ENCODE measurements at places on chromosomes 1 and 21.
A peak's percentile ranks its signal among the peaks of the same experiment; 100 is the strongest.

DNA sequence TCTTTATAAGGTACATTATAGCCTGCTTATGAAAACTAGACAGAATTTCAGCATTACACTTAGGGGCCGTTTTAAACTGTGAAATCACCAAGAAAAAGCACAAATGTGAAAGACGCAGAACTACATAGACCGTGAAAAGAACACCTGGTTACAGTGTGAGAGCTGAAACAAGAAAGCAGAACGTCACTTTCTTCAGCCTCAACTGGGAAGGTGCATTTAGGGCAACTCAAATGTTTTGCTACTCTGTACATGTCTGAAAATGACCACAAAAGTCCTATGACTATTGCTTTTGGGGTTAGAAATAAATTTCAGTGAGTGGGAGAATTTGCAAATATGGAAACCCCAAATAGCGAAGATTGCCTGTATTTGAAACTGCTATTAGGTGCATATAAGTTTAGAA, 268.7 kb downstream of the OLFM3 start:
- no peaks in the 10 kb centered on the region for H3K27me3 ChIP-seq
- H3K27ac ChIP-seq, result no peak overlapping the region
- DNase-seq, result no peak
- no peak overlapping the region for H3K4me3 ChIP-seq

DNA sequence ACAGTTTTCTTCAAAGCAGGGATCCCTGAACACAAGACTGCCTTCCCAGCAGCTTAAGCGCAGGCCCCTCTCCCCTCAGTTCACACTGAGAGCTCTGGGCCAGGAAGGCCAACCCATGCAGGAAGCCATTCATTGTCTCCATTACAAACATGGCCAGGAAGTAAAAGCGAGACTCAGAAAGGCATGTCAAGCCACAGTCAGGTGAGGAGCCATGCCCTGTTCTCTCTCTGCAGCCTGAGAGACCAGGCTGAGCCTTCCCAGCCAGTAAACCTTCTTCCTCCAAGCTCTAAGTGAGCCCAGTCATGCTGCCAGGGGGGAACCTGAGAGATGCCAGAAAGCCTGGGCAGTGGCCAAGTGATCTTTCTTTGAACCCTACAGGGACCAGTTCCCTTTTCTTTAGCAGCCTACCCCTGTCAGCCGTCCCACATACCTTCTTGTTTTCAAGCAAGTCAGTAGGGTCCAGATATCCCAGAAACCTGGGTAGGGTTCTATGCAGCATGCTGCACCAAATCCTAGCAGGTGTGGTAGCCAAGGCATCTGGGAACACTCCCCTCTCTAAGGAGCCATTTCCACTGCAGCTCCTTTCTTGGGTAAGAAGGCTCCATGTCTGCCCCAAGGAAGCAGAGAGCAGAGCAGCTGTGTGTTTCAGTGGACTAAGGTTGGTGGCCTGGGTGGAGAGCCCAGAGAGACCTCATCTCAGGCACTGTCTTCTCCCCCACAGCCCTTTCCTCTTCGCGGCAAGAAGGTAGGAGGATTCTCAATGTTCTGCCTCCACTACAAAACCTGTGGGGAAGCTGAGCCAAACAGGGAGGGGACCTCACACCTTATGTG, 977 bp downstream of the TRAF3IP3 start:
- peaks cover 50% of the 10 kb centered on the region for H3K4me1 ChIP-seq
- H3K36me3 ChIP-seq, result peaks cover 20% of the 10 kb centered on the region
- H3K27me3 ChIP-seq, result no peaks in the 10 kb centered on the region
- peak overlapping the region; percentile 97 for H3K4me3 ChIP-seq
- H3K27ac ChIP-seq, result peak overlapping the region; percentile 85
- DNase-seq, result no peak

GRCh38 chr1:225253784-225254183, 174.1 kb downstream of the LBR start:
- DNase-seq, result no peak
- H3K4me1 ChIP-seq, result peaks cover 6% of the 10 kb centered on the region
- no peaks in the 10 kb centered on the region for H3K36me3 ChIP-seq
- H3K27me3 ChIP-seq, result peaks cover 5% of the 10 kb centered on the region

DNA sequence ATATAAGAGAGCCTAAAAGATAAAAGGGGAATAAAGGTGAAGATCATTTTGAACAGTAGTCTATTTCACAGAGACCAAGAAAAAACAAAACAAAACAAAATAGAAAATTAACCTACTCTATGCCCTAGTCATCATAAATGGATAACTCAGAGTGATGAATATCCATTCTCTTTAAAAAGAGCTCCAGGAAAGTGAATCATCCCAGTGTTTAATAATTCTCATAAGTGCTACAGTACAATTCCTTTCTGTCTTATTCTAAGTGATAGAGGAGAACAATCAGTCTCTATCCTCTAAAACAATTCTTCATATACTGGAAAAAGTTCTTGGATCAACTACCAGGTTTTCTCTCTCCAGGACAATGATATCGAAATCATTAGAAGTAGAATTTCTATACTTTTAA, 45.8 kb downstream of the GDAP2 start:
- H3K27me3 ChIP-seq, result no peaks in the 10 kb centered on the region
- H3K36me3 ChIP-seq, result peaks cover 28% of the 10 kb centered on the region
- no peak overlapping the region for H3K27ac ChIP-seq
- DNase-seq, result no peak
- no peak overlapping the region for H3K4me3 ChIP-seq
- H3K4me1 ChIP-seq, result no peaks in the 10 kb centered on the region

DNA sequence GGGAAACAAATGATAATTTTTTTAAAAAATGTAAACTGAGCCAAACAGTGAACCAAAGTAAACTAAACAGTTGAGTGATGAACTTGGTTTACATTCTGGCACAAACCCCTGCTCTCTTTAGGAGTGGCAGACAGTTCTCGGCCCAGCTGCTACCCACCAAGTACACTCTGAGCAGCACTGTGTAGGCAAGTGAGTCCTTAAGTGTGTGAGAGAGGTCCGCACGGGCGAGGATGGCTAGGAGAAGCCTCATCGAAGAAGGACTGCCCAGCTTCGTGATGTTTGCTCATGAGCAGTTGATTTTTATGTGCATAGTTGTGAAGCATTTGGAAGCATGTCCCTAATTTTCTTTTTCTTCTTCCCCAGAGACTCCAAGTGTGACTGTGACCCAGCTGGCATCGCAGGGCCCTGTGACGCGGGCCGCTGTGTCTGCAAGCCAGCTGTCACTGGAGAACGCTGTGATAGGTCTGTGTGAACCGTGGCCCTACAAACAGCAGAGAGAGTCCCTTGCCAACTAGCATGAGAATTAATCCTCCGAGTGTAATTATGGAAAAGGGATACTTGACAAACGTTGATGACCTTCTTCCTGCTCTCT, 32.1 kb downstream of the LAMC2 start:
- H3K27me3 ChIP-seq, result peaks cover 12% of the 10 kb centered on the region
- H3K4me3 ChIP-seq, result no peak overlapping the region
- peaks cover 4% of the 10 kb centered on the region for H3K4me1 ChIP-seq
- no peak overlapping the region for H3K27ac ChIP-seq

DNA sequence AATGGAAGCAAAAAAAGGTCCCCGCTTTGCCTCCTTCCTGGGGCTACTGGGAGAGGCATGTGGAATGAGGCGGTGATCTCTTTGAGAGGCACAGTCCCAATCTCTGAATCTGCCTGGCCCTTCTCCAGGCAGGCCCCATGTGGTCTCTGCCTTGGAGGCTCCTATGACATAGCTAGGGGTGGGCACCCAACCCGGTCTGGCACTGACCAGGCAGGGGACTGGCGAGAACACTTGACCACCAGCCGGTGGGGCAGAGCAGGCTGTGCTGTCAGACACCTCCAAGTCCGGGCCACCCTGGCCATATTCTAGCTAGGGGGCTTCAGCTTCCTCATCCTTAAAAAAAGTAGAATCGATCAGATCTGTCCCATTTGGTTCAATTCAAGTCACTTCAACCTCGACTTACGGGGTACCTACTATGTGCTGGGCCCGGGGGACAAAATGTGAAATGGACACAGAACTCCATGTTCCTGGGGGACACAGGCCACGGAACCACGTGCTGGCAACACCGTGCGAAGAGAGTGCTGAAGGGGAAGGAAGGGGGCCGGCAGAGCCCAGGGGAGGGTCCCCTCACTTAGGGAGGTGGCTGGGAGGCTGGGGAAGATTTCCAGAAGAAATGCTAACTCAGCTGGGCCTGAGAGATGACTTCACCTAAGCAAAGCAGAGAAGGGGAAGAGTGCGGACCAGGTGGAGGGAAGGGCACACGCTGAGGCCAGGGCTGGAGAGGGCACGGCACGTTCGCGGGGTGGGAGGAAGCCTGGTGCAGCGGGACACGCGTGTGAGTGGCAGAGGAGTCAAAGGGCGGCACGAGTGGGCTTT, 33.3 kb downstream of the HSPG2 start:
- no peaks in the 10 kb centered on the region for H3K4me1 ChIP-seq
- no peaks in the 10 kb centered on the region for H3K36me3 ChIP-seq
- peaks cover 4% of the 10 kb centered on the region for H3K27me3 ChIP-seq
- no peak for DNase-seq
- H3K27ac ChIP-seq, result no peak overlapping the region

Measured in memory B cell (primary cell).